ENCODE measurements at places on chromosomes 7 and 10. TPM values are rescaled to one million over a fixed set of nuclear protein-coding genes. Genes with fewer than 3 reads are reported as not detected.

Gene CFAP70
- total RNA-seq: under 0.01 TPM

Gene HKDC1
- total RNA-seq: under 0.01 TPM

Gene ZCWPW1
- total RNA-seq: 0.30 TPM

Gene PNLIP
- not detected for total RNA-seq

Gene DNAJC2
- 9.5 TPM for total RNA-seq

Gene ASZ1
- not detected for total RNA-seq

Gene VWA2
- total RNA-seq: not detected

Gene GTF2IRD1
- 19.0 TPM for total RNA-seq

Gene BAMBI
- total RNA-seq: 2.5 TPM

Gene LYZL2
- not detected for total RNA-seq

Gene CHCHD2
- total RNA-seq: 824 TPM

Gene GALNT17
- under 0.01 TPM for total RNA-seq

Gene SPRN
- 0.59 TPM for total RNA-seq

Gene OTUD1
- total RNA-seq: 1.8 TPM

Gene VPS37D
- total RNA-seq: 1.8 TPM

Gene ARMS2
- not detected for total RNA-seq

Gene HOGA1
- 1.0 TPM for total RNA-seq

Gene HOXA3
- 2.9 TPM for total RNA-seq

Gene UPP1
- total RNA-seq: 16.1 TPM

Gene NFE2L3
- total RNA-seq: 15.1 TPM

Gene AKR1C2
- 3.9 TPM for total RNA-seq
